ENCODE measurements at places on chromosomes 11 and 22.
A peak's percentile ranks its signal among the peaks of the same experiment; 100 is the strongest.

GRCh38 chr11:76629116-76629852 lies 41.3 kb downstream of the LRRC32 start:
- DNase-seq, result no peak

- no peak for DNase-seq
Observed at GRCh38 chr11:36684840-36685801, 87.1 kb upstream of the RAG2 start.

- no peak for DNase-seq
Observed at GRCh38 chr11:83674102-83674896, 388.1 kb upstream of the CCDC90B start.

- DNase-seq, result no peak
Observed at GRCh38 chr22:45905326-45905923, 71.5 kb downstream of the WNT7B start.

- DNase-seq, result no peak
Observed at GRCh38 chr11:127074151-127074761, 73.7 kb upstream of the KIRREL3 start.

- DNase-seq, result no peak
Observed at GRCh38 chr22:38941488-38941987, 15.9 kb upstream of the APOBEC3A start.

- no peak for DNase-seq
Observed at GRCh38 chr11:95066716-95067038, at the start of gene SRSF8. Gene SRSF8, plus strand, starts transcription at chr11:95066919. Its CDS starts 308 bp downstream, at chr11:95067227.

- no peak for DNase-seq
Observed at GRCh38 chr11:65529475-65530156, 4.7 kb downstream of the SCYL1 start.

GRCh38 chr11:70415642-70416395 lies 17.5 kb downstream of the CTTN start:
- DNase-seq, result no peak

GRCh38 chr11:65883058-65883761 lies 3.6 kb downstream of the CTSW start:
- no peak for DNase-seq

- peak; percentile 76 for DNase-seq
Observed at GRCh38 chr22:39574779-39575551, 4.4 kb downstream of the CACNA1I start.

GRCh38 chr11:89495951-89496350 lies 4.8 kb upstream of the NOX4 start:
- DNase-seq, result peak; percentile 14

DNA sequence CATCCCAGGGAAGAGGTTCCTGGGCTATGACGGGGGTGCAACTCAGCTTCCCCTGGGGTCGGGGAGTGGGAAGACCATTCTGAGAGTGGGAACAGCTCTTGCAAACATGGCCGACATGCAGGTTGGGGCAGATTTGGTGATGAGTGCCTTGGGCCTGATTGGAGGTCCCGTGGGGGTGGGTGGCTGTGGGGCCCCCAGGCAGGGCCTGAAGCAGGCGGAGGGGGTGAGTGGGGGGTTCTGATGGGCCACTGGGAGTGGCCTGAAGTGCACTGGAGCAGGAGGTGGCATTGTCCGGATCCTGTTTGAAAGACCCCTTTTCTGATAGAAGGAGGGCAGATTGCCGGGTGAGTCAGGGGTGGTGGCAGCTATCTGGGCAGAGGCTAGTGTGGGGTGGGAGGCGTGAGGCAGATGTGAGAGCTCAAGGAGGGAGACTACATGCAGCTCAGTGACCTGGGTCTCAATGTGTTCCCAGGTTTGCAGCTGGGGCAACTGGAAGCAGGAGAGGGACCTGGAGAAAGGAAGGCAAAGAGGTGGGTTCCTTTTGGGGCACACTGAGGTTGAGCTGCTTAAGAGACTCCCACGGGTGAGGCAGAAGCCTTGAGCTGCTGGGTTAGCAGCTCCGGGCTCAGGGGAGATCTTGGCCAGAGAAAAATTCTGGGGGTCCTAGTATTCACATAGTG lies 15.1 kb downstream of the MYEOV start:
- DNase-seq, result no peak

- DNase-seq, result no peak
Observed at GRCh38 chr22:22942511-22943329, 55.1 kb downstream of the IGLL5 start.

- DNase-seq, result no peak
Observed at GRCh38 chr11:124493016-124493655, 47.6 kb upstream of the OR8B8 start.

DNA sequence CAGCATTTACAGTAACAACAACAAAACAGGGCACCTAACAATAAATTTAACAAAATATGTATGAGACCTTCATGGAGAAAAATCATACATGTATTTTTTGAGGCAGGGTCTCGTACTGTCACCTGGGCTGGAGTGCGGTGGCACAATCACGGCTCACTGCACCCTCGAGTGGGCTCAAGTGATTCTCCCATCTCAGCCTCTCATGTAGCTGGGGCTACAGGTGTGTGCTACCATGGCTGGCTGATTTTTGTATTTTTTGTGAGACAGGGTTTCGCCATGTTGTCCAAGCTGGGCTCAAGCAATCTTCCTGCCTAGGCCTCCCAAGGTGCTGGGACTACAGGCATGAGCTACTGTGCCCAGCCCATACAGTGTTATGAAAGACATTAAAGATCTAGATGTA lies 278.1 kb downstream of the SWAP70 start:
- DNase-seq, result no peak
